ENCODE measurements at places on chromosomes 6 and 20.

DNA sequence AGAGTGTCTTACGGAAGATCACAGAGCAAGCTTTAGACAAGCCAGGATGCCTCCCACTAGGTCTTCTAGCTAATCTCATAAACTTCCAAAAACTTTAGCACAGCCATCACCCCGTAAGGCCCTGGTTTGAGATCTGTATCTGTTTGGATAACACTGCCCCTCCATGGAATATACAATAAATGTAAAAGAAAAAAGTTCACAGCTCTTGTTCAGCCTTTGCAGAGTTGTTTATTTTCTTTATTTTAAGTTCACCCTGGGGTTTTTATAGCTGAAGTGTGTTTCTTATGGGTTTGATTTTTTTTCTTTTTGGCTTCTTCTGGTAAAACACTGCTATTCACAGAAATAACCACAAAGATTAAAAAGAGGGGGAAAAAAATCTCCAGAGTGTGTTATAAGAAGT lies 125.6 kb downstream of the EYA2 start:
- no peak for DNase-seq

DNA sequence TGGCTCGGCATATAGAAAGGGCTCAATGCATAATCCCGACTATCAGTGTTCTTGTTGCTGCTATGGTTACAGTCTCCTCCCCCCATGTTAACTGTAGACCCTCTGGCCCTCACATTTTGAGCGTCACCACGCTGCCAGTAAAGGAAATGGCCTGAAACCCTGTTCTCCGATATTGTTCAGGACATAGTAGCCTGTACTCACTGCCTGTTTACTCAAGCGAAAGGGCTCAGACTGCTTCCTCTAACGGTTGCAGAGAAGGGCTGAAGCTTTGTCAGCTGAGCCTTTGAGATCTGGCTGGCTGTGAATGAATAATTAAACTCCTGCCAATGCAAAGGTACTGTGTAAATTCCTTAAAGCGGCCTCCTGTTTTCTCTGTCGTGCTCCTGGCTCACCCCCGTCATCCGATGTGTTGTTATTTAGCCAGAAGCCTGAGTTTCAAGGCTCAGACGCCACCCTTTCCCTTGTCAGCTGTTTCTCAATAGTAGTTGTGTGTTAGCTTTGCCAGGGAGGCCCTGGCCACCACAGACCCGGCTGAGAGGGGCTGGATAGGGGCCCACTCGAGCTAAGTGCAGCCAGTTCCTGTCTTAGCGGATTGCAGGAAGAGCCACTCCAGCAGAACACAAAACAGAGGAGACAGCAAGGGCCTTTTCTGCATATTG lies 31.2 kb upstream of the RALGAPA2 start:
- DNase-seq, result peak; percentile 86

DNA sequence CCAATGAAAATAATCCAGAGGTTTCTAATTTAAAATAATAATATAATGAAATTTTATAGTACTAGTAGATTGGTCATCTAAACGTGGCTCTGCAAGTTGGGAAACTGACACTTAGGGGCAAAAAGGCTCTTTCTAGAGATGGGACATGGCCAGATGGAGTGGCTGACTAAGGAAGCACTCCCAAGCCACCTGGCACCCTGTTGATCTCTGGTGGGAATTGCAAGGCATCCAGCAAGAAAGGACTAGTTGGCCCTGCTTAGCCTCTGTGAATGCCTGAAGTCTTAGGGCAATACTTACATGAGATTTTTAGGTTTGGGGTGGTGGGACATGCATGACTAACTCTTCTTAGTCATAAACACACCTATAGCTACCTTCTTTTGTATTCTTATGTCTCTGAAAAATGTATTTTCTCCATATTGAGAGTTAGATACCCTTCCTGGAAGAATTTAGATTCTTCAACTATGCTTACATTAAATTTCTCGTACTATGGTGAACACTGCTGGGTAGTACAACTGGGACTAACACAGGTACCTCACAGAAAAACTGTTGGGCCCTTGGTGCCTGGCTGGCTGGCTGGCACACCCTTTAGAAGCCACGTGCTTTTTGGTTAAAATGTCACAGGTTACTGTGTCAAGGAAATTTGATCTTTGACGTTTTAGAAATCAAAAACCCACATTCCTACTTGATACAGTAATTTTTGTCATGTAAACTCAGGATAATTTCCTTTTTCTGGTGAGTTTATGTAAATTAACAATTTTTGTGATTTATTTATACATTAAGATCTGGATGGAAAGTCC lies 25.0 kb upstream of the SH3BGRL2 start:
- DNase-seq, result no peak

DNA sequence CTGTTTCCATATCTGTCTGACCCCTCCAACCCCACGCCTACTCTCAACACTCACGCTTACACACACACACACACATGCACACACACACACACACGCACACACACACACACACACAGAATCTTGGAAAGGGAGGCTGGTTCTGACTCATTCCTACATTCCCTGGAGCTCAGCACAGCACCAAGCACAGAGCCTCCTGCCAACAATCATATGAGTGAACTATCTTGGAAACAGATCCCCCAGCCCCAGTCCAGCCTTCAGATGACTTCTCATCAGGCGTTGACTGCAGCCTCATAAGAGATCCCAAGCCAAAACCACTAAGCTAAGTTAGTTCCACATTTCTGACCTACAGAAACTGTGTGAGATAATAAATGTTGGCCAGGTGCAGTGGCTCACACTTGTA lies 14.1 kb upstream of the HCK start:
- DNase-seq, result no peak

GRCh38 chr20:35708502-35708901 lies 9.3 kb downstream of the ROMO1 start:
- no peak for DNase-seq

DNA sequence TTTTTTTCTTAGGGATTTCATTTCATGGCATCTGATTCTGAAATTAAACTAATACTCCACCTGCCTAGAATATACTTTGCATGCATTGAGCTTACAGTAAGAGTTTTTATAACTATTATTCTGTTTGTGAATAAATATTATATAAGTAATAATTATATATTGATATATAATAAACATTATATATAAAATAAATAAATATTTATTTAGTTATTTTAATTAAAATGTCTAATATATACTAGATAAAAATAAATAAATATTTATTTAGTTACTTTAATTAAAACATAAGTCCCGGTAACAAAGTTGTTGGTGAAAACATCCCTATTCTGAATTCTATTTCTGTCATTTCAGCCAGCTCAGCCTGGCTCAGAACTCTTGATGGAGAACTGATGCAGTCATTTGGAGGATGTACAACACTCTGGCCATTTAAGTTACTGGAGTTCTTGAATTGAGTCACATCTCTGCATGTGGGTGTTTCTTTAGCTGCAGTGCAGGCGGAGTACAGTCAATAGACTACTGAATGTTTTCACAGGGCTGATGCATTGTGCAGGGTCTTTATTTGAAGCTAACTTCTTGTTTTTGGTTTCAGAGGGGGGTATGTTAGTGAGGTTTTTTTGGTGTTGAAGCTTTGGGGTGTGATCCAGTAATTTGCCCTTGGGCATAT lies 508.9 kb upstream of the ADGRB3 start:
- no peak for DNase-seq
